ENCODE measurements at places on chromosomes 6 and 20.
A peak's percentile ranks its signal among the peaks of the same experiment; 100 is the strongest.

- no peak for DNase-seq
Observed at GRCh38 chr20:61391812-61392520, 139.9 kb downstream of the CDH4 start.

DNA sequence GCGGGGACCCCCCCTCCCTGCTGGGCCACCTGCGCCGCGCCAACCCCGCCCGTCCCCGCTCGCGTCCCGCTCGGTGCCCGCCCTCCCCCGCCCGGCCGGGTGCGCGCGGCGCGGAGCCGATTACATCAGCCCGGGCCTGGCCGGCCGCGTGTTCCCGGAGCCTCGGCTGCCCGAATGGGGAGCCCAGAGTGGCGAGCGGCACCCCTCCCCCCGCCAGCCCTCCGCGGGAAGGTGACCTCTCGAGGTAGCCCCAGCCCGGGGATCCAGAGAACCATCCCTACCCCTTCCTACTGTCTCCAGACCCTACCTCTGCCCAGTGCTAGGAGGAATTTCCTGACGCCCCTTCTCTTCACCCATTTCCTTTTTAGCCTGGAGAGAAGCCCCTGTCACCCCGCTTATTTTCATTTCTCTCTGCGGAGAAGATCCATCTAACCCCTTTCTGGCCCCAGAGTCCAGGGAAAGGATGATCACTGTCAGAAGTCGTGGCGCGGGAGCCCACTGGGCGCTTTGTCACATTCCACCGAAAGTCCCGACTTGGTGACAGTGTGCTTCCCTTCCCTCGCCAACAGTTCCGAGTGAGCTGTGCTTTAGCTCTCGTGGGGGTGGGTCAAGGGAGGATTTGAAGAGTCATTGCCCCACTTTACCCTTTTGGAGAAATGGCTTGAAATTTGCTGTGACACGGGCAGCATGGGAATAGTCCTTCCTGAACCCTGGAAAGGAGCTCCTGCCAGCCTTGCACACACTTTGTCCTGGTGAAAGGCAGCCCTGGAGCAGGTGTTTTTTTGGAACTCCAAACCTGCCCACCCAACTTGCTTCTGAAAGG lies 2.1 kb downstream of the VEGFA start:
- peak; percentile 61 for DNase-seq

DNA sequence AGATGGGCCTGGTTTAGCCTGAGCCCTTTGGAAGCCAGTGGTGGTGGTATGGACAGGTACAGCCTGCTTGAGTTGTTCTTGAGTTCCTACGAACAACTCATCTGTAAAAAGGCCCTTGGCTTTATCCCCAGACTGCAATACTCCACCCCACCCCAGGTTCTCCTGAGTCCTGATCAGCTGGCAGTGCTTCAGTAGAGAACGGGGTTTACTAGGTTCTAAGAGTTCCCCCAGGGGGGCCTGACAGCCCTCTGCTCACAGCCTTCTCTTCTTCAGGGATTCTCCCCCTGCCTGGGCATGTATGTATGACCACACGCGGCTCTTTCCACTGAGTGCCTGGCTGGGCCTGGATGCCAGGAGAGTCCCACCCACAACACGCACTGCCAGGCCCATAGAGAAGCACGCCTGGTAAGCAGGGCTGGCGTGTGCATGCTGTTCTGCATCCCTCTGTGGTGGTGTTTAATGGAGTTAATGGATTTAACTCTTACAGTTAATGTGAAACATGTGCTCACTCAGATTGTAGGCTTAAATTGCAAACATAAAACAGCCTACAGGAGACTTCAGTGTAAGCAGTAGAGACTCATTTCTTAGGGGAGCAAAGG lies 44.3 kb upstream of the SLC4A11 start:
- DNase-seq = no peak

GRCh38 chr6:78629154-78629721 lies 238.1 kb upstream of the IRAK1BP1 start:
- DNase-seq = no peak

- peak; percentile 46 for DNase-seq
Observed at GRCh38 chr6:34027445-34027936, 118.4 kb downstream of the GRM4 start.

DNA sequence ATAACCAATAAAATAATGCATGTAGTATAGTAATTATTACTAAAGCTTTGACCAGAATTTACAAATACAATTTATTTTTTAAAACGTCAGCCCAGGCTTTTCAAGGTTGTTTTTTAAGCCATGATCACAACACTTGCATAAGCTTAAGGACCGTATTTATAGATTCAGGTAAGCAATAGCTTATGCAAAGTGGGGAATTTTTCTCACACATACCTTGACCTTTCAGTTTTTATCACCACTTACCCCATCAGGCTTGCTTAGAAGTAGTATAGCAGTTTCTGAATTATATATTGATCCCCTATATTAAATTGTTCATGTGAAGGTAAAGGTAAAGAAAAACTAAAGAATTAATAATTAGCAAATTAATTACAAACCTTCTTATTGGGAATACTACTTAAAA lies 232.3 kb upstream of the FKBP1C start:
- no peak for DNase-seq

- DNase-seq = no peak
Observed at GRCh38 chr6:26258212-26258977, 106.6 kb upstream of the BTN3A2 start.

GRCh38 chr6:168061269-168062210 lies 17.5 kb downstream of the FRMD1 start:
- no peak for DNase-seq

GRCh38 chr20:62439218-62439617 lies 11.9 kb upstream of the RBBP8NL start:
- DNase-seq = no peak

- DNase-seq = no peak
Observed at GRCh38 chr6:104575536-104575935, 284.2 kb downstream of the HACE1 start.
